ENCODE measurements at places on chromosomes 13 and 19.

- no peak for DNase-seq
These were observed 15.7 kb downstream of the PRAM1 start for GRCh38 chr19:8486661-8487136.

DNA sequence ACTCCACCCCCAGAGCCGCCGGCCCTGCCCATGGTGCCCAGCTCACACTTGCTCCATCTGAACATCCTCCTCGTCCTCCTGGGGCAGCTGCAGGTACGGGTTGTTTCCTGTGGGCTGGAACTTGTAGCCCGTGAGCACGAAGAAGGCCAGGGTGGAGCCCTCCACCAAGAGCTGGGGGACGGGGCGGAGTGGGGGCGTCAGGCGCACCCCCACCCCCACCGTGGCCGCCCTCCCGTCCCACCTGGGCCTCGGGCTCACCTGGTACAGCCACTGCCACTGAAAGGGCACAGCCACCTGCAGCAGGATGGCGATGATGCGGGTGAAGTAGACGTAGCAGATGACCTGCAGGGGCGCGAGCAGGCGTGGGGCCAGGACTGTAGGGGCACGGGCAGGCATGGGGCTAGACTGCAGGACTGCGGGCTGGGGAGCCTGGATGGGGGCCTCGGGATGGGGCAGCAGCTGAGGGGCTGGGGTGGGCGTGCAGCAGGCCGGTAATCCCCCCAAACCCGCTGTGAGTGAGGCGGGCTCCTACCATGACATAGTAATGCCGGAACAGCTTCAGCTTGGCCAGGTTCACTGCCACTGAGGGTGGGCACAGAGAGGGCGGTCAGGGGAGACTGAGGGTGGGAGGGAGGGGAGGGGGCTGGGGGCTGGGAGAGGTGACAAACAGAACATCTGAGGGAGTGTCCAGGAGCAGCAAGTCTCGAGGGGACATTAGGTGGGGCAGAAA, 6.3 kb downstream of the GPR108 start:
- no peak for DNase-seq

DNA sequence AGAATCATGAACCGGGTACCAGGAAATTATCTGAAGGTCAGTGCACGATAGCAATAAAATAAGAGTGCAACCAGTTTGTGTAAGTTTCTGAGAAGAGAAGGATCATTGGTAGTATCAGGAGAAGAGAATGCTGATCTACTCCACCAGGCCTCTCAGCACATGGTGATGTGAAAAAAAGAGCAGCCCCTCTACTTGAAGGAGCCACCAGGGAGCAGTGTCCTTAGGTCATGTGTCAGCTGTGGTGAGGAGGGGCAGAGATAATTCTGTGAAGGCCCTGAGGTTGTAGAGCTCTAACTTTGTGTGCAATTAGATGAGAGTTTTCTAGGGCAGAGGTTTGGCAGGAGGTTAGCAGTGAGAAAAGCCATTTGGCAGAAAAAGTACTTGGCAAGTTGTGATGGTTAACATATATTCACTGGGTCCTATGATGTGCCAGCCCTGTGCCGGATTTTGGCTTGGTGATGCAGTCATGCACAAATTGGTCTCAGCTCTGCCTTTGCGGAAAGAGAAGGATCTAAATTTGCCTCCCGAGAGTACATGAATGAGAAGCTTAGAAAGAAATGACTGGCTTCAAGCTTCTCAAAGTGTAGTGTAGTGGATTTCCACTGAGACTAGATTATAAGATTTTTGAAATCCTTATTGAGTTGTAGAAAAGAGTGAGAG, 19.2 kb upstream of the ZC3H13 start:
- no peak for DNase-seq

GRCh38 chr19:18173054-18173571, 500 bp upstream of the IFI30 start:
- DNase-seq: no peak

DNA sequence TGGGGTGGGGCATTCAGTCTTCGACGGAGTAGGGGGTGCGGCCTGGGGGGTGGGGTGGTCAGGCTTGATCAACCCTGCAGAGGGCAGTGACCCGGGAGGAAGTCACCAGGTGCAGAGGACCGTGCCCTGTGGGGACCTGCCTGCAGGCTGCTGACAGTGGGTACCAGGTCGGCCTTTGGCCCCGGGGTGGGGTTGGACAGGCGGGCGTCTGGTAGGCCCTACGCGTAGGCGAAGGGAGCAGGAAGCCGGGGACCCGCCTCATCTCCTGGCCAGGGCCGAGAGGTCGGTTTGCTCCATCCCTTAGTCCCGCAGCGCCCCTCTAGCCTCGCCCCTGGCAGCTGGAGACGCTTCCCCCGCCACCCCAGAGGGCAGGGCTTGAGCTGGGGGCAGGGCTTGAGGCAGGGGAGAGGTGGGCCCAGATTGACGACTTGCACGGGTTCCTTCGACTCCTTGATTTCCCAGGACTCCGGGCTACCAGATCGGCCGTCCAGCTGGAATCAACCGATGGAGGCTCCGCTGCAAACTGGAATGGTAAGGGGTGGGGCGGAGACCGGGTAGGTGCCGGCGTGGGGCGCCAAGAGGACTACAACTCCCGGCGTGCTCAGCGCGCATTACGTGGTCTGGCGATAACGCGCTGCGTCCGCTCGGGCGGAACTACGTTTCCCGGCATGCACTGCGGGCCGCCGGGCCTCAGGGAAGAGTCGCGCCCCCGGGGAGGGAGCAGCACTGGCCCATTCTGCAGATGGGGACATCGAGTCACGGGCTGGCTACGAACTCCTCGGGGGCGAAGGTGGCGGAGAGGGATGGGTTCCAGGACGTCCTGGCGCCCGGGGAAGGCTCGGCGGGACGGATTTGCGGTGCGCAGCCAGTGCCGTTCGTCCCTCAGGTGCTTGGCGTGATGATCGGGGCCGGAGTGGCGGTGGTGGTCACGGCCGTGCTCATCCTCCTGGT, at the start of gene PNPLA6:
Gene PNPLA6, plus strand, starts transcription at position 671 of the 951 bp plus-strand sequence. Its CDS starts 72 bp downstream, at position 743.
- DNase-seq: peak; percentile 97

- DNase-seq: no peak
These were observed 181.3 kb downstream of the PCDH9 start for GRCh38 chr13:67048821-67049150.

DNA sequence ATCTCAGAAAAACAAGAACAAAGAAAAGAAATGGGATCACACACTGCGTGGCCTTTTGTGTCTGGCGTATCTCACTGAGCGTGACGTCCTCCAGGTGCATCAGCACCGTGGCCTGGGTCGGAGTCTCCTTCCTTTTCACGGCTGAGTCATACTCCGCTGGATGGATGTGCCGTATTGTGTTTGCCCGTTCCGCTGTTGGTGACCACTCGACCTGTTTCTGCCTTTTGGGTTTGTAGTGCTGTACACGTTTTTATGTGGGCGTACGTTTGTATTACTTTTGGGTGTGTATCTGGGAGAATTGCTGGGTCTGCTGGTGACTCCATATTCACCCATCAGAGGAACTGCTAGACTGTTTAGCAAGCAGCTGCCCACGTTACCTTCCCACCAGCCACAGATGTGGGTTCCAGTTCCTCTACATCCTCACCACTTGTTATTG, 11.4 kb downstream of the ARID3A start:
- no peak for DNase-seq

GRCh38 chr19:49073514-49074378, 1.2 kb upstream of the KCNA7 start:
- no peak for DNase-seq

- DNase-seq: no peak
These were observed 3.7 kb upstream of the MTRF1 start for GRCh38 chr13:41267106-41267505.

DNA sequence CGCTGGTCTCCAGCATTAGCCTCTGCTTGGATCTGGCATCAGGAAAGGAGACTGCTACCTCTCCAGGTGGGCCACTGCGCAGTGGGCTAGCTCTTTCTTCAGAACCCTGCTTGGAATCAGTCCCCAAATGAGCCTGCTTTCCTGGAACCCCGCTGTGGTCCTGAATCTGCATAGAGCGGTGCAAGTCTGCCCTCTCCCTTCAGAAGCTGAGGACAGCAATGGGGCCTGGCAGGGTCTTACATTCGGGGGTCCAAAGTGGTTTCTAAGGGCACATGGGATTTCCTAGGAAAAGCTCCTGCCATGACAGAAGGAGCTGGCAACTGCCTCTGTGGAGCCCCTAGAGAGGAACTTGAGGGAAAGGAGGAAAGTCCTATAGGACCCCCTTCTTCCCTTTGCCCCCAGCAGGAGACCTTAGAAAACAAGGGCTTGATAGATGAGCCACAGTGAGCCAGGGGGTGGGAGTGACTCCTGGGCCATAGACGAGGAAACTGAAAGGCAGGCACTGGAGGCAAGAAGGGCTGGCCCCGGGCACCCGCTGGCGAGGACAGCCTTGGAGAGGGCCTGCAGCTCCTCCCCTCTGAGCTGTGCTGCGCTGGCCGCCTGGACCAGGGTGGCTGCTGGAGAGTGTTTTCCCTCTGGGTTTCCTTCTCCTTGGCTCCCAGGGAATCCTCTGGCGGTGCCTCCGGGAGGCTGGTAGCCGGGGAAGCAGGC, 1.4 kb upstream of the VSTM2B start:
- DNase-seq: no peak

DNA sequence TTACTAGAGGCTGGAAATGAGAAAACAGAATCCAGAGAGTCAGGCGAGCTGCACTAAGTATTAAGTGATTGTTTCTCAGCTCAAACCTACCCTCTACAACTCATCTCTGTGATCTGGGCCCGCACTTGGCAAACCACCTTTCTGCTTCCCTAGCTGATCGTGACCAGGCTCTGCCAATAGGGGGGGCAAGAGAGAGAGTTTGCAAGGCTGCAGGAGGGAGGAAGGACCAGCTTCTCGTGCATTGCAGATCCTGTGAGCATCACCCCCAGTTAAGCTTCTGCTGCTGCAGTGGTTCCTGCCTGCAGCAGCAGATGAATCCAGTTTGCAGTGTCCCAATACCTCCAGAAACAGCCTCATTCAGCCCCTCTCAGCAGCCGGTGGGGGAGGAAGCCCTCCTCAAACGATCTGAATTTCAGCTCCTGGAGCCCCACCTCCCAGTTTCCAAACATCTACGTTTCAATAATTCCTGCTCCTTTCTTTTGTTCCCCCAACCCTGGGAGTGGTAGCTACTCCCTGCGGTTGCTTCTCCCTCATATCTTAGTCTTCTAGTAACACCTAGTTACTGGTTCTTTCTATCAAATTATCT, 20.0 kb downstream of the XRCC1 start:
- DNase-seq: peak; percentile 83

GRCh38 chr13:112877976-112878955, 90.7 kb upstream of the MCF2L start:
- no peak for DNase-seq

- no peak for DNase-seq
These were observed 13.0 kb upstream of the SIGLEC11 start for GRCh38 chr19:49973987-49974386.

All from hepatocyte (in vitro differentiated cells).